ENCODE measurements at places on chromosomes 12 and 14.

GRCh38 chr12:88188180-88188579 lies 46.1 kb downstream of the TMTC3 start:
- DNase-seq, result no peak

DNA sequence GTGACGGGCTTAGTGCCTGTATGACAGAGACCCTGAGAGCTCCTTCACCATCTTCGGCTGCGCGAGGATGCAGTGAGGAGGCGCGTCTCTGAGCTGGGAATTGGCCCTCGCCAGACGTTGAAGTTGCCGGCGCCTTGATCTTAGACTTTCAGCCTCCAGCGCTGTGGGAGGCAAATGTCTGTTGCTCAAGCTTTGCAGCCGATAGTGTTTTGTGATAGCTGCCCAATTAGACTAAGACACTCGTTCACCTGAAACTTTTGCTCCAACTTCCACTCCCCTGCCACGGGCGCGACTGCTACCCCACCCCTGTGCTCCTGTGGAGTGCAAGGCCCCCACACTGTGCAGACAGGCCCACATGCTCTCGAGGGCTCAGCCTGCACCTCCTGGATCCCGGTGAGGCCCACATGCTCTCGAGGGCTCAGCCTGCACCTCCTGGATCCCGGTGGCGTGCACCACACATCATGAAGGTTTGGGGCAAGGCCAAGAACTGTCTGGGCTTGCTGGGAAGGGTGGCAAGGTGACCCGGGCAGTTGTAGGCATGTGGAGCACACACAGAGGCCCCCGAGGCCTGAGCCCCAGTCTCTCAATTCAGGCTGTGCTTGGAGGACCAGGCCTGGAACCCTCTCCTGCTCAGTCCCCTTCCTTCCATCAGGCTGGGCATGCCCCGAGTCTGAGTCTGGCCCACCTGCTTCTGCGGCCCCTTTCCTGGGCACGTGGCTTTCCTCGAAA lies 324.6 kb downstream of the TMEM121 start:
- DNase-seq, result no peak

DNA sequence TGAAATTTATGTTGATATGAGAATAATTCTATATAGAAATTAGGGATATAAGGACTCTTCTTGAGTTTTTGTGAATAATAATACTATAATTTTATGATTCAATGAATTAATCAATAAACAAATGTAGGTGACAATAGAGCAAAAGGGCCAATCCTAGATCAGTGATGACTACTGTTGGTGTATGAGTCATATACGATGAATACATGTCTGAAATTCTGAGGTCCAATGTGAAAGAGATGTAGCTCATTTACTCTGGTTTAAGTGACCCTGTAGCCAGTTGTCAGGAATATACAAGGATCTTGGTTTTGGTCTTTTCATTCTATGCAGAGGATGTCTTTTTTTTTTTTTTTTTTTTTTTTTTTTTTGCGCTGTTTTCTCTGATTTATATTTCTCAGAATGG lies 72.1 kb upstream of the RTL1 start:
- DNase-seq, result no peak

DNA sequence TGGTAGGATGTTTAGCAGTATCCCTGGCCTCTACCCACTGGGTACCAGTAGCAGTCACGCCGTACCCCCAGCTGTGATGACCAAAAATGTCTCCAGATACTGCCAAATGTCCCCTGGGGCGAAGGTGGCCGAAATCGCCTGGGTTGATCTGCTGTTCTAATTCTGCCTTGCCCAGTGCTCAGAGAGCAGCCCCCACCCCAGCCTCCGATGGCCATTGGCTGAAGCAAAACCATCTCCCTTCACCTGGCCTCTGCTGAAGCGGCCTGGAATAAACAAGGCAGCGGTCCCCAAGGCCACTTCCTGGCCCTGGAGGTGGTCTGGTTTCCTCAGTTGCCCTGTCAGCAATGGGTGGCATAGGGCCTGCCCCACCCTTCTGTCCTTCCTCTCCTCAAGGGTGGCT lies 298.4 kb downstream of the CACNA1C start:
- DNase-seq, result no peak

DNA sequence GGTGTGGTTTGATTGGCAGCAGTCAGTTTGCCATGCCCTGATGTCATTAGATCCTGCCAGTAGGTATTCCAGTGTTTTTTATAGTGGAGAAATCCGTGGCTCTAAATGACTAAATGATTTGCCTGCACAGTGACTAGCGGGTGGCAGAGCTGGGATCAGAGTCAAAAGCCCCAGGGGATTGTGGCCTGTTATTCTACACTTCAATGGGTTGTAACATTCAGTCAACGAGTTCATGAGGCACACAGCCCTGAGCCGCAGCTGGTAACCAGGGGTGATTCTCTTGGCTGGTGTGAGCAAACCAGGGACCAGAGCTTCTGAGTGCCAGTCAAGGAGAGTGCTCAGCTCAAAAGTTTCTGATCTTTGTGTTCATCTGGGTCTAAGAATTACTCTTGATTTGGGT lies 1.8 kb downstream of the MYH6 start:
- no peak for DNase-seq

- DNase-seq, result no peak
Measured at GRCh38 chr12:80056845-80057244, 42.5 kb upstream of the OTOGL start.

GRCh38 chr12:121224591-121224990 lies 14.7 kb downstream of the P2RX4 start:
- no peak for DNase-seq

DNA sequence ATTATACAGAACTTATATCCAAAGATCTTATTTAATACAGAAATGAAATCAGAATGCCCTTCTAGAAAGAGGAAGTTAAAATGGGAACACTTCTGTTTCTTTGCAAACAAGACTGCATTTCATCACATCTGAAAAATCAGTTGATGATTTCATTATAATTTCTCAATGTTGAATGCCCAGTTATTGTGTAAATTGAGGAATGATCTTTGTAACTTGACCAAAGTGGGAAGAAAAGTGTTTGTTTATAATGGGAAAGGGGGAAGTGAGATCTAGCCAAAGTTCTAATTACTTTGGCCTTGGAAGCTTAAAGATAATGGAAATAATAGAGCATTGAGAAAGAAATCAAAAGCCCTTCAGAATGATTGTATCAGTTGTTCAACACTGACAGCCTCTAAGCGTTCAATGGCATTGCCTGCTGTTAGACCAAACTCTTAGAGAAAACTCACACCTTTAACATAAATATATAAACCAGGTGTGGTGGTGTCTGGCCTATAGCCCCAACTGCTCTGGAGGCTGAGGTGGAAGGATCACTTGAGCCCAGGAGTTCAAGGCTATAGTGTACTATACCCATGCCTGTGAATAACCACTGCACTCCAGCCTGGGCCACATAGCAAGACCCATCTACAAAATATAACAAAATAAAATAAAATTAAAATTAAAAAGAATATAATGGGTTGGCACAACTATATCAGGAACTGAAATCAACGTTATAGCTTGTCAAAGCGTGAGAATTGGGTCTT lies 9.9 kb upstream of the LYZ start:
- DNase-seq, result no peak

GRCh38 chr14:75832621-75833297 lies 149.0 kb downstream of the TGFB3 start:
- no peak for DNase-seq

- DNase-seq, result no peak
Measured at GRCh38 chr12:75660107-75660530, 148.7 kb upstream of the KRR1 start.

DNA sequence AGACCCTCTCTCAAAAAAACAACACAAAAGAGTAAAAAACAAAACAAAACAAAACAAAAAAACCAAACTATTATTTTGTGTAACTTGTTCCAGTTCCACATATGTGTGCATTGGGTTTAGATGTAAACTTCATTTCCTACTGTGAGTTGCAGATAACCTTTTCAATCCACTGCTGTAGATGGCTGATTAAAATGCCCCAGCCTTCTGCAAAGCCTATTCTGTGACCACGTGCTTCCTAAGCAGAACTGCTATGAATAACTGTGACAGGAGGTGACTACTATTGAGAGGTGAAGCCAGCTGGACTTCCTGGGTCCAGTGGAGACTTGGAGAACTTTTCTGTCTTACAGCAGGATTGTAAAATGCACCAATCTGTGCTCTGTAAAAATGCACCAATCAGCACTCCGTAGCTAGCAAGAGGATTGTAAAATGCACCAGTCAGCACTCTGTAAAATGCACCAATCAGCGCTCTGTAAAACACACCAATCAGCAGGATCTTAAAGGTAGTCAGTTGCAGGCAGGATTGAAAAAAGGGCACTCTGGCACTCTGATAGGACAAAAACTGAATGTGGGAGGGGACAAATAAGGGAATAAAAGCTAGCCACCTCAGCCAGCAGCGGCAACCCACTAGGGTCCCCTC lies 10.3 kb upstream of the ELK3 start:
- no peak for DNase-seq

GRCh38 chr12:23684121-23684520 lies 265.3 kb downstream of the SOX5 start:
- DNase-seq, result no peak

GRCh38 chr12:77572371-77572770 lies 258.3 kb upstream of the NAV3 start:
- no peak for DNase-seq

DNA sequence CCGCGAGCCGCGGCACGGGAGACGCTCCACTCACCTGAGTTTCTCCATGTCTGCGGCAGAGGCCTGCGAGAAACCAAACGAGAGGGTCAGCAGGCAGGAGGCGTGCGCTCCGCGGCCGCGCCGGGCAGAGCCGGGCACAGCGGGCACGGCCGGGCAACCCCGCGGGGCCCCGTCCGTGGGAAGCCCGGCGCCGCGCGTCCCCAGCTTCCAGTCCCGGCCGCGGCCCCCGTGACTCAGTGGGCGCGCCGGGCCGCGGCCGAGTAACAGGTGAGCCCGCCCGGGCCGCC lies 19.4 kb downstream of the BEGAIN start:
- DNase-seq, result no peak

DNA sequence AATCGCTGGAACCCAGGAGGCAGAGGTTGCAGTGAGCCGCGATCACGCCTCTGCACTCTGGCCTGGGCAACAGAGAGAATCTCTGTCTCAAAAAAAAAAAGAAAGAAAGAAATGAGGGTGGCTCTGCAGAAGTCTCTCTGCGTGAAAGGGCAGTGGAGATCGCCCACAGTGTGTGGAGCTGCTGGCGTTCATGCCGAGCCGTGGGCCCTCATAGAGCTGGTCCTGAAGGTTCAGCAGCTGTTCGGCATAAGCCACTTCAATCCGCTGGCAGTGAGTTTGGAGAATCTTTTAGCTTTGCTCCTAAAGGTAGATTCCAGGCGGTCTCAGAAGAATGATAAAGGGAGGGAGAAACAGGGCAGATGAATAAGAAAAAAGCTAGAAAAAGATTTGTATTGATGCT lies 36.7 kb upstream of the ATP2A2 start:
- DNase-seq, result no peak

DNA sequence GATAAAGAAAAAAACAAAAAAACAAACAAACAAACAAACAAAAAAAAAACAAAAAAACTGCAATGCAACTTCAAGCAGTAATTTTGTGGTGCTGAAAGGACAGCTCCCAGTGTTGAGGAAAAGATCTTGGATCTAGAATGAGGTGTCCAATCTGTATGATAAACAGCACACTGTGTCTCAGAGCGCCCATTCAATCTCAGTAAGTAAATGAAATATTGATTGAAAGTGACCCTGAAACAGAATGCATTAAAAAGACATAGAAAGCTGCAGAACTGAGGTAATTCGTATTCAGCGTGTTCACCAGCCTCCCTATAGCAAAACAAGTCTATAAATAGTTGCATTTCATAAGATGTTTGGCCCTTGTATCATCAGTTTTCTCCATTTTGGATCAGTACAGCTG lies 153.0 kb downstream of the NOVA1 start:
- DNase-seq, result no peak

- DNase-seq, result no peak
Measured at GRCh38 chr12:84638811-84639368, 273.7 kb downstream of the SLC6A15 start.

GRCh38 chr12:2819810-2820209 lies 7.3 kb downstream of the ITFG2 start:
- DNase-seq, result no peak

- no peak for DNase-seq
Measured at GRCh38 chr14:71143381-71144290, 236.4 kb downstream of the PCNX1 start.

DNA sequence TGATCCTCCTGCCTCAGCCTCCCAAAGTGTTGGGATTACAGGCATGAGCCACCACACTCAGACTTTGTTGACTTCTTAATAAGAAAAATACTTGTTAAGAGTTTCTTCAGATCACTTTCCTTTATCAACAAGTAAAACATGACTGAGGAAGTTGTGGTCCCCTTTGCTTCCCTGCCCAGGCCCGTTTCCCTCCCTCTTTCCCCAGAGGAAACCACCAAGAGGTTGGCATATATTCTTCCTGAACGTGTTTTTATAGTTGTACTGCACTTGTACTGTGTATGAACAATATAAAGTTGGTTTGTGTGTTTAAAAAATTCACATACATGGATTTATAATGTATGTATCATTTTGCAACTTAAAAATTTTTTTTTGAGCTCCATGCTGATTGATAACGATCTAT lies 28.4 kb downstream of the PTPN11 start:
- no peak for DNase-seq

DNA sequence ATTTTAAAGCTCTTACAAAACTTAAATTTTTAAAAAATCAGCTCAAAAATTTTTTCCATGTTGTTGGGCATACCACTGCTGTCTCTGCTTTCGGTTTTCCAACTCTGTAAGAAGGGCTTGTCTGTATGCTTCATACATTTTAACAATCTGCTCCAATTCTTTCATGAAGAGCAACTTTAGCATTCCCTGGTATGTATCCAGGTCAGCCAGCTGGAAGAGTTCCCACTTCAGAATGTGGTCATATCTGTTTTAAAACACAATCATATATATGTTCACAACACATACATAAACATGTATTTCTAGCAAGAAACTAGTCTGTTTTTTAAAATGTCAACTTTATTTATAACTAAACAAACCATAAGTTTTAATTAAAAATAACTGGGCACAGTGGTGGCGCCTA lies 33.0 kb downstream of the SAV1 start:
- DNase-seq, result no peak

DNA sequence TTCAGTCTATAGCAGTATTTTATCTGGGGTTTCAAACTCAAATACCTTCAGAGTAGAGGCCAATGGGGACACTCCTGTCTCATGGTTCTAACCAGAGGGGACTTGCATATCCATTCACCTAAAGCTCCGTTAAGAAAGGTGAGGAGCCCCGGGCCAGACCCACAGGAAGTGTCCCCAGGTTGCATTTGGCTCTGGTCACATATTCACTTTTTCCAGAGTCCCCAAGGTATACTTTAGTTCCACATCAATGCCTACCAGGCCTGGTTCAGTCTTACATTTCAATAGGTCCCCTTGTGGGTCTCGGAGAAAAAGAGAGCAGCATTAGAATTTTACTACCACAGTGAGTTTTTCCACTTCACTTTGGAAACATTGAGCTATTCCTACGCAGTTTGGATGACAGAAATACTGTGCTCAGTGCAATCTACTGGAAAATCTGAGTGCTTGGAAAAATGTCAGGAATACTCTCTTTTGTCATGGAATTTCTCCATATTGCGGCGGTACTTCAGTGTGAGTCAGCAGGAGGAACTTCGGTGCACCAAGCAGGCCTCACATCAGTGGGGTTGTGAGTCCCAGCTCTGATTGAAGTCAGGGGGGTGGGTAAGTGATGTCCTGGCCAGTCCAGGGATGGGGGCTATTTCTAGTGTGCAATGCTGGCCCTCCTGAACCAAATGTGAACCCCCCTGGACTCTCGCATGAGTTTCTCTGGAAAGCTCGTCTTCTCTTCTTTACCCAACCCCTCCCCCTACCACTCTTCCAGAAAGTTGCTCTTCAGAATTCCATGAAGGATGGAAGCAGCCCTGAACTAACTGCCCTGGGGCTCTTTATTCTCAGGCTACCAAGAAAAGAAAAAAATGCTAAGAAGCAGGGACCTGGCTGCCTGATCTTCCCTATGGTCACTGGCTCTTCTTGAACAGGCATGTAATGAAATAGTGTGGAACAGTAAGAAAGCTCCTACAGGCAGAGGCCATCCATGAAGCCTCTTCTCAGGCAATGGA lies 184.7 kb downstream of the PRKCH start:
- no peak for DNase-seq
